DMS153 (cell line): ENCODE measurements at places on chromosomes 16 and 17.

GRCh38 chr17:20825539-20825938, 217.3 kb downstream of the USP22 start:
- no peak for DNase-seq

DNA sequence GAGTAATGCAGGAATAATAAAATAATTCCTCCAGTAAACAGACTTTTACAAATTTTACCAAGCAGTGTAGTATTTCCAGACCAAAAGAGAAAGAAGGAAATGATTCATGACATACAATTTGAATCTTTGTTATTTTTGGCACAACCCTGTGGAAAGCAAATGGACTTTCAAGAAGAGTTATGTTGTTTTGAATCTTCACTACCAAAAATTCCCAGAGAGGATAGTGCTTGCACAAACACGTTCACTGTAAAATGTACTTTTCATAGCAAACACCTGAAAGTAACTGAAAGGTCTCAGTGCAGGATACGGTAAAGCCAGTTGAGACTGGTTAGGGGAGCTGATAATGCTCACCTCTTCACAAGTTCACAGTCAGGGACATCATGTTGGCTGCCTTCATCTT, 107.1 kb downstream of the USP22 start:
- DNase-seq = no peak

GRCh38 chr17:6893382-6894205, 62.1 kb upstream of the TEKT1 start:
- no peak for DNase-seq

GRCh38 chr16:19419698-19420075, 2.0 kb downstream of the TMC5 start:
- DNase-seq = no peak

DNA sequence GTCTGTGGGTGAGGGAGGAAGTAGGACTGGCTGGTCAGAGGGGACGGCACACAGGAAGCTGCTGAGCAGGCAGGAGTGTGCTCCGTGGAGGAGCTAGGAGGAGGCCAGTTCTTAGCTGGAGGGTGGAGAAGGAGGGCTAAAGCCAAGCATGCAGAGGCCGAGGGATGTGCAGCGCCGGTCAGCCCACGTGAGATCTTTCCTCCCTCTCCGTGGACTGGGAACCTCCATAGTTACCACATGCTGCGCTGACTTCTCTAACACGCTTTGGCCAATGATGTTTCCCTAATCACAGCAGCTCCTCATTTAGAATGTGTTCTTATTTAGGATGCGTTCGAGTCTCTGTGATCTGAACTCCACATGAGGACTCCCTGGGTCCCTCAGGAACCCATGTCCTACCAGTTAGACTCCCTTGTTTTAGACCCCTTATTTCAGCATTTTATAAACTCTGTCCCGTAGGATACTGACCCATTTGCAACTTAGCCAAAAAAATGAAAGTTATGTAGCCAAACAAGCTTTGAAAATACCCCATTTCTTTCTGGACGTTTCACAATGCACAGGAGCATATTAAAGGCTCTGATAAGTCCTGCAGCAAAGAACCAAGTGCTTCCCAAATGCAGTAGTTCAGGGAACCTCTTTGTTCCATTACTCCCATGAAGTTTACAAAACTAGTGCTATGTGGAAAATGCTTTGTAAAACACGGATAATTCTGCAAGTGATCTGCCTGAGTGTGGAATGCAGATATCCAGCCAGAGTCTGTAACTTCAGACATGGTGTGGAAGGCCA, 51.4 kb downstream of the IRF8 start:
- DNase-seq = no peak

DNA sequence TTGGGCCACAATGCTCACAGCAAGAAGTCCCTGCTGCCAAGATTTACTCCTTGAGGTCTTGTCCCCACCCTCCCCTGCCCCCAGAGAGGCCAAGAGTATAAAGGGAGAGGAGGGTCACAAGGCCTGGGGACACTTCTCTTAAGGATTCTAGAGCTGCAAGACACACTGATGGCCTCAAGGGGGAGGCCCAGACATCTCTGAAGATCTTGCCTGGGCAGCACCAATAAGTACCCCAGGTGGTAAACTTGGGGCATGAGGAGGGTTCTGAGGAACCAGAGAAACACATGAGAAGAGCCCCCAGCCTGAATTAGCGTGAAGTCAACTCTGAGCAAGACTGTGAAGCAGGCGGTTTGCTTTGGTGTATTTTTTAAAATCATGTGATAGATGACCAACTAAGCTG, 26.8 kb upstream of the MTMR4 start:
- no peak for DNase-seq
